ENCODE measurements at places on chromosomes 7 and 10.

GRCh38 chr7:5452470-5452899, 28.9 kb upstream of the TNRC18 start:
- DNase-seq: no peak

GRCh38 chr7:112763298-112763697, 26.9 kb downstream of the TMEM168 start:
- DNase-seq: no peak

- DNase-seq: no peak
These were observed 656 bp downstream of the VSTM4 start for GRCh38 chr10:49114718-49115014.

- no peak for DNase-seq
These were observed 241.5 kb upstream of the IGFBP3 start for GRCh38 chr7:46162609-46163008.

DNA sequence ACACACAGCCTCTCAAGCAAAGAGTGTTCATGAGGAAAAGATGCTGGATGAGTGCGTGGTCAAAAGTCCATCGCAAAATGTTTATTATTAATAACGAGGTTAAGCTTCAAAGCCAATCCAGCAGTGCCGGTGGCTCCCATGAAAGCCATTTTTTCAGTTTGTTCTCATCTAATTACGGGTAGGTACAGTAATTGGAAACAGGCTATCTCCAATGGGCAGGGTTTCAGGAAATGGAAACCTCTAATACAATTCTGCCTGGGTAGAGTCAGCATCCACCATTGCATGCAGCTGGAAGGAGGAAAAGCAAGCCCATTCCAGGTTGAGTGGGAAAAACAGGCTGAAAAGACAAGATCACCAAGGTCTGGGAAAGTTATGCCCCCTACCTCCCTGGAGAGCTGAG, 57.4 kb downstream of the GPAM start:
- no peak for DNase-seq

DNA sequence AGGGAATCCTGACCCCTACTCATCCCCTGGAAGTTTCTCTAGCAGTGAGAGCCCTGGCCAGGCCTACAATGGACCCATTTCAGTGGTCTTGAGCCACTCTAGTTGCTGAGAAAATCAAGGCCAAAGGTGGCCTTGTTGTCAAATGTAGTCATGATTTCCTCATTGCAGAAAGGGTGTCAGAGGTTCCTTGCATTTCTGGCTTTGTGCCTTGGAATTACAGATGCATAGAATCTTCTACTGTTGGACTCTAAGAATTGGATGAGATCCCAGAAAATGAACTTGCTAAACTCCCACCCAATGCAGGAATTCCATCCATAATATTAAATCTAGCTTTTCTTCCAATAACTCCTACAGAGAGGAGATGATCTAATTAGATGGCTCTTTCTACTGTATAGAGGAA, 12.2 kb downstream of the CPA2 start:
- DNase-seq: no peak

GRCh38 chr7:30836991-30837390, 65.8 kb downstream of the MINDY4 start:
- no peak for DNase-seq

DNA sequence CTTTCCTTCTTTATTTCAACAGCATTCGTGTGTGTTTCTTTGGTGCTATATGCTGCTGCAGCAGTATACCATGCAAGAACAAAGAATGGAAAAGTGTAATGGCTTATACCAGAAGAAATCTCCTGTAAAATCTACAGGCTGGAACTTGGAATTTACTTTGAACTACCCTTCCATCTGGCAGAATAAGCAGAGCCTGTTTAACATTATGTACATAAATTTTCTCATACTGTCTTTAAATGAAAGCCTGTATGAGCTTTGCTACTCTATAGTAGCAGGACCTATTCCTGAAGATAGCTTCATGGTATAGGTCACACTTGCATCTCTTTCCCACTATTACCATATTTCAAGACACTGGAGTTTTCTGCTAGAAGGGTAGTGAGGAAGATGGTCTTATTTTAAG, 522.1 kb upstream of the GHITM start:
- no peak for DNase-seq

- DNase-seq: no peak
These were observed 463.6 kb upstream of the FOXK1 start for GRCh38 chr7:4218481-4218880.

DNA sequence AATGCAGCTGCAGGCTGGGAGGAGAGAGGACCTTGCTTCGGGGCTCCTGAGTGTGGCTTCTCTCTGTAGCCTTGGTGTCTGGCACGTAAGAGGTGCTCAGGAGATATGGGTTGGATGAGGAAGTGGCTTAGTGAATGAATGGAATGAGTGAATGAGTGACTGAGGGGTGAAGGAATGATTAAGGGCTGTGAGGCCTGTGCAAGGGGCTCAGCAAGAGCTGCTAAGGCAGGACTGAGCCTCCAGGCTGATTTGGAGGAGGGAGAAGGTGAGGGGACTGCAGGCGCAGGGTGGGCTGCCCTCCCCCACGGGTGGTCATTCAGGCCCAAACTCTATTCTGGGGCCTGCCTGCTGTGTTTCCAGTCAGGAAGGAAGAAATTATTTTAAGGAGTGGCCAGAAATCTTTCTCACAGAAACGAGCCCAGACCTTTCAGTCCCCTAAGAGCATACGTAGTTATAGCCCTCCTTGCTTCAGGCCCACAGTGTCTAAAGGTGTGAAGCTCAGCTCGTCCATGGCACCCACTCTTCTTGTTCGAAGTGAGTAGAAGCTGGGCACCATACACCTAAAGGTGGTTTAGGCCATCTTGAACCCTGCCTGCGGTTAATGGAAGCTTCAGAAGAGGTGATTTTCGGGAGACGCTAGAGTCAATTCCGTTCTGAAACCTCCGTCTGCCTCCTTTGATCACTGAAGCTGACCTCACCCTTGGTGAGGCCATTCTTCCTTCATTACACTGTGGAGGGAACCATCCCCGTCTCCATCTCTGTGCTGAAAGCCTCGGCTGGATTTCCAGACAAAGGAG, 49.5 kb upstream of the SAMD8 start:
- no peak for DNase-seq

DNA sequence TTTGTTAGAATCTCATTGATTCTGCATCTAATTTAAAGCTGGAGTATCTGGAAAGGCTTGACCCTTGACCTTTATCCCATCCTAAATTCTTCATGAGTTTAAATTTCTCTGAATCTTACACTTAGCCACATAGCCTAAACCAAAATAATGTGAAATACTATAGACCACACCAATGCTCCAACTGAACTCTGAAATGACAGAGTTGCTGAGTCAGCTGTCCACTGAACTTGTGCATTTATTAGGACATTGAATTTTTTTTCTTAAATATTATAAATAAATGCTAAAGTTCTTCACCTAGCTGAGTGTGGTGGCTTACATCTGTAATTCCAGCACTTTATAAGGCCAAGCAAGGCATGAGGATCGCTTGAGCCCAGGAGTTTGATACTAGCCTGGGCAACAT, 390.9 kb upstream of the PFKP start:
- no peak for DNase-seq

DNA sequence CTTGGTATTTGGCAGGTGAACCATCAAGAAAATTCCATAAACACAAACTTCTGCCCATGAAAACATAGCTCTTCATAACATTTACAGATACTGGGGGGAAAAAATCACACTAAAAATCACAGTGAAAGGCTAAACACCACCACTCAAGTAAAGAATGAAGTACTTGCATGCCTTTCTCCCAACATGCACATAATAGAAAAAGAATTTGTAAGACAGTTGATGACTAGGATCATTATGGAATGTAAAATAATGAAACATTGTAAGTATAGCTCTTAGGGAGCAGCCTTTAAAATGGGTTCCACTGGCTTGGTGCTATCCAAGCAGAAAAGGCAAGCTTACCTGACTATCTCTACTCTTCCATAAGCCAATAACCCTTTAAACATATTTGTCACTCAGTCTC, 299.9 kb upstream of the LRRN3 start:
- no peak for DNase-seq

GRCh38 chr7:81845744-81846241, 75.9 kb upstream of the HGF start:
- no peak for DNase-seq

- DNase-seq: no peak
These were observed 33.4 kb downstream of the OGDH start for GRCh38 chr7:44639671-44640321.

- DNase-seq: no peak
These were observed 29.3 kb downstream of the DYNC2I1 start for GRCh38 chr7:158885624-158886023.

GRCh38 chr7:36203071-36203790, 50.2 kb downstream of the EEPD1 start:
- DNase-seq: no peak

- no peak for DNase-seq
These were observed 29.6 kb downstream of the HIBADH start for GRCh38 chr7:27633062-27633461.

- DNase-seq: no peak
These were observed 5.6 kb upstream of the LEP start for GRCh38 chr7:128235471-128235870.

GRCh38 chr10:72073708-72074573, 14.4 kb downstream of the SPOCK2 start:
- no peak for DNase-seq

GRCh38 chr10:77103213-77103612, 534.4 kb downstream of the KCNMA1 start:
- no peak for DNase-seq

DNA sequence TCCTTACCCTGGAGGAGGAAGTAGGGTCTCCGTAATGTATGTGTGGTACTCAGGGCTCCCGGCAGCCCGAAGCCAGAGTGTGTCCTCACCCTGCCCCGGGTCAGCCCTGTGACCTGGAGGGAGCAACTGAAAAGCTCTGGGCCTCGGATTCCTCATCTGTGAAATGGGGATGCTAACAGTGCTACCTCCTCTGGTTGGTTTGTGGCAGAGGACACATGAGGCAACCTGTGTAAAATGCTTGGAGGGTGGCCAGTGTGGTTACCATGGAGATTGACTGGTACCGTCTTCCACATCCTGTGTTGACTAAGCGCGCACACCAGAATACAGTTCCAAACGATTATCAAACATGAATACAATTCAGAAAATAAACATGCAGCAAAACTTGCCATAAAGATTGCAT, 163.8 kb upstream of the KLF6 start:
- peak; percentile 70 for DNase-seq

DNA sequence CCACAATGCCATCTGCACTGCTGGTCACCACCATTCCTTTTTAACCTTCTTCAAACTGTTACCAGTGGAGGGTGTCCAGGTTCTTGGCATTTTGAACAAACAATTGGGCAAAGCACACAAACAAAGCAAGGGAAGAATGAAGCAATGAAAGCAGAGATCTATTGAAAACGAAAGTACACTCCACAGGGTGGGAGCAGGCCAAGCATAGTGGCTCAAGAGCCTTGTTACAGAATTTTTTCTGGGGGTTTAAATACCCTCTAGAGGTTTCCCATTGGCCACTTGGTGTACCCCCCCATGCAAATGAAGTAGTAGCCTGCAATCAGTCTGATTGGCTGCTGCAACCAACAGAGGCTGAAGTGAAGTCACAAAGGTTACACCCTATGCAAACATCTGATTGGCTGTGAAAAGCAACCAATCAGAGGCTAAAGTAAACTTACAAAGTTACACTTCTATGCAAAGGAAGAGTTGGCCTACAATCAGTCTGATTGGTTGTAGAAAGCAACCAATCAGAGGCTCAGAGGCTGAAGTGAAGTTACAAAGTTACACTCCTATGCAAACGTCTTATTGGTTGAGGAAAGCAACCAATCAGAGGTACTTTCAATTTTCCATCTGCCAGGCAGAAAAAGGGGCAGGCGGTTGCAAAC, 103.2 kb upstream of the WAC start:
- no peak for DNase-seq

- no peak for DNase-seq
These were observed 89.5 kb downstream of the ZNF92 start for GRCh38 chr7:65463184-65463583.

GRCh38 chr7:29372351-29373090, 177.9 kb downstream of the CHN2 start:
- DNase-seq: no peak

DNA sequence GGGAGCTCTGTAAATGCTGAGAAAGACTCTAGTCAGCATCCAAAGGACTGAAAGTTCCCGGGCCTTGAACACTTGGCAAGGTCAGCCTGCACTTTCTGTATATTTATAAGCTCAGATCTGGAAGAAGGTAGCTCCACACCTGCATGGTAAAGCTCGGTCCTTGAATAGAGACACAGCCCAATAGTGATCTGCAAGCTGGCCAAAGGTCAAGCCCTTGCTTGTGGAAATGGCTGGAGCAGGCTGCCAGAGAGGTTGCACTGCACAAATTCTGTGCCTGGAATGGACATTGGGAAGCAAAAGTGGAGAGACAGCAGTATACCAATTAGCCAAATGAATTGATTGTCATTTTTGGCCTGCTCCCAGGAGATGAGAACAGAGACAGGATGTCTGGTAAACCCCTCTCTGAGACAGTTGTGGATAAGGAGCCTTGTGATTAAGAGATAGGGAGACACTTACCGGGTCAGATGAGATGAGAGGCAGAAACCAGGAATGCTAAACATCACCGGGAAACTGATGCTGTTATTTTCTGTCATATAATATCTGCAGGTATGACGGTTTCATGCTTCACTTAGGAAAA, 8.0 kb upstream of the FRA10AC1 start:
- no peak for DNase-seq

DNA sequence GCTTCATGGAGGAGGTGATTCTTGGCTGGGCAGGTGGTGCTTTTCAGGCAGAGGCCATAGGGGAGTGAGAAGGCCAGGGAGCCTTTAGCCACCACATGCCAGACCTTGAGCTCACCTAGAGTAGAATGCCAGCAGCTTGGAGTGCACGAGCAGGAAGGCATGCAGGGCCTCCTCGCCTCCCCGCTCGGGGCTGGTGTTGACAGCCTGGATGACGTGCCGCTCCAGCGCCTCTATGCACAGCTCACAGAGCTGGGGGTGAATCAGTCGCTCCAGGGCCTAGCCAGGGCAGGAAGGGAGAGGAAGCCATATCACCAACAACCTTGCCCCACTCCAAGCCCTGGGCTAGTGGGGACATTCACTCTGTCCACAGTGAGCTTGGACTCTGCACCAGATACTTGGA, 15.7 kb downstream of the HPS1 start:
- no peak for DNase-seq

DNA sequence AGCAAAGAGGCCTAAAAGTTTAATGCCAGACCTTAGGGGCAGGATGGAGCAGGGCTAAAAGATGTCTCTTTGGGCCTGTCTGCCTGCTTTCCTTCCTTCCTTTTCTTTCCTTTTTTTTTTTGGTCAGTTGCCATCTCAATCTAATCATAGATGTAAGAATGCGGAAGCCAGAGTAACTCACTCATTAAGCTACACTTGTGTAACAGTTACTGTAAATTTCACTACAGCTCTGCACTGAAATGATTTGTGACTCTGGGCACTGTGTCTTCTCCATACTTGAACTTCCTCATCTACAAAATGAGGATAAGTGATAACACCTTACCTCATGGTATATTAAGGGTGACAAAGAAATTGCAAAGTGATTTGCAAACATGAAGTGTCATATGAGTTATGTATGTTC, 75.5 kb upstream of the AGK start:
- no peak for DNase-seq

- no peak for DNase-seq
These were observed 72.1 kb upstream of the SEC61G start for GRCh38 chr7:54831046-54831643.

Data from stimulated activated CD4-positive, alpha-beta T cell treated with anti-CD3 and anti-CD28 coated beads, Interleukin-2, amount 100 ng/mL, for 24 hours (primary cell).